ENCODE measurements at places on chromosomes 11 and 22.

- no peak for DNase-seq
Observed at GRCh38 chr22:23626286-23626975, 5.7 kb downstream of the DRICH1 start.

GRCh38 chr22:42091455-42091782, 847 bp upstream of the NDUFA6 start:
- no peak for DNase-seq

GRCh38 chr11:94926698-94927237, 46.6 kb downstream of the CWC15 start:
- DNase-seq: no peak

DNA sequence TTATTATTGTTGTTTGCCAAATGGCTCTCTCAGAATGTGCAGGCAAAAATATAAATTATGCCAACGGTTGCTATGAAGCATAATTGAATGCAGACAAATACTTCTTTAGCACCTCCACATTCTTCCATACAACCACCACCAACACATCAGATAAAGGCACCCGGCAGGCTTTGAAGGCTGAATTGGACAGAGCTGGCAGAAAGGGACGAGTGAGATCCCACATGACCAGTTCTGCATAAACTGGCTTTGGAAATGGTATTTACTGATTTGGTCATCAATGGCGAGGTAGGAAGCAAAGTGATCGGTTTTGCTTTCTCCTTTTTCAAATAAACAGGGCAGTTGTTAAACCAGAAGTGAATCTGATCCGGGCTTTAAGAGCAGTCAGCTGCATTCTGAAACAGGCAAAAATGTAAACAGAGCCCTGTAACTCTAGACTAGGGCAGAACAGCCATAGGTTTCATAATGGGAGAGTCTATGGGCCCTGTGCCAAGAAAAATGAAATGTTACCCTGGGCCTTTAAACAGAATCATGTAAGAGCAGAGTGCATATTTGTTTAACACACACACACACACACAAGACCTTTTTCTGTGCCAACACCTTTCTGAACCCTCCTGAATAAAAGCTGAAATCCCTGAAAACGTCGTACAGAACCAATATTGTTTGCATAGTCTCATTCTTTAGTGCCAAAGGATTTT, 97.7 kb downstream of the MPPED2 start:
- no peak for DNase-seq

DNA sequence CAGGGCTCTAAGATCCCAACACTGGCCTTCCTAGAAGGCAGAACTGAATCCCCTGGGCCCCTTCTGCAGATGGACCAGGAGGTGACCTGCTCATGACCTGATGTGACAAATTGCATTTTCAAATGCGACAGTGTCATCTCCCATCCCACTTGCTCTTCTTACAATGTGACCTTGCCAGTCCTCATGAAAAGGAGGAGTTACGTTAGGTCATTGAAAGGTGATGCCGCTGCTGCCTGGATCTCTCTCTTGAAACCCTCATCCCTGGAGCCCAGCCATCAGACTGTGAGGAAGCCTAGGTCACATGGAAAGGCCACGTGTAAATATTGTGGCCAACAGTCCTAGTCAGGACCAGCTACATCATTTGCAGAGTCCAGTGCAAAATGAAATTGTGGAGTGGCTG, 5.7 kb upstream of the C1QTNF4 start:
- no peak for DNase-seq

- no peak for DNase-seq
Observed at GRCh38 chr22:30857791-30858190, 110.8 kb downstream of the MORC2 start.

GRCh38 chr11:128666397-128666796, 27.5 kb upstream of the FLI1 start:
- DNase-seq: no peak

- peak; percentile 66 for DNase-seq
Observed at GRCh38 chr11:120334894-120335462, 1.2 kb upstream of the ARHGEF12 start.

GRCh38 chr11:93159721-93160120, 38.1 kb downstream of the SLC36A4 start:
- DNase-seq: no peak

DNA sequence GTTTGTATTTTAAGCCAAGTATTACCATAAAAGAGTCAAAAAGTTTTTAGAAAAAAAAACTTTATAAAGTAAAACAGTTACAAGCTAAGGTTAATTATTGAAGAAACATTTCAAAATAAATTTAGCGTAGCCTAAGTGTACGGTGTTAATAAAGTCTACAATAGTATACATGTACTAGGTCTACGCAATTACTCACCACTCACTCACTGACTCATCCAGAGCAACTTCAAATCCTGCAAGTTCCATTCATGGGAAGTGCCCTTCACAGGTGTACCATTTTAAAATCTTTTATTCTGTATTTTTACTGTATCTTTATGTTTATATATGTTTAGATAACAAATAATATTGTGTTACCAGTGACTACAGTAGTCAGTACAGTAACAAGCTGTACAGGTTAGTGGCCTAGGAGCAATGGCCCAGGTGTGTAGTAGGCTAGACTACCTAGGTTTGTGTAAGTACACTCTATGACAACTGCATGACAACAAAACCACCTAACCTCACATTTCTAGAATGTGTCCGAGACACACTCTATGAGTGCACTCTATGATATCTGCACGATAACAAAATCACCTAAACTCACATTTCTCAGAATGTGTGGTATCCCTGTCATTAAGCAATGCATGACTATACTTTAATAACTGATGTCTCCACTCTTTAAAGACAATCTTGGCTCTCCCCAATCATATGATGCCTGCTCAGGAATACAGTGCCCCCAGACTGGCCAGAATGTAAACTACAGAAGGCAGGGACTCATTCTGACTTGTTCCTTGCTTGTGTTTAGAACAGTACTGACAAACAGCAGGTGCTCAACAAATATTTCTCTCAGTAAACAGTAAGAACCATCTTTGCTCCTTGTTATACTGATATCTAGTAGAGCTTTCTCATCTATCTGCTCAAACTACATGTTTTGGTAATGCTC, 21.2 kb downstream of the KMT5B start:
- DNase-seq: no peak

GRCh38 chr11:59262177-59262818, 49.6 kb upstream of the MPEG1 start:
- no peak for DNase-seq

DNA sequence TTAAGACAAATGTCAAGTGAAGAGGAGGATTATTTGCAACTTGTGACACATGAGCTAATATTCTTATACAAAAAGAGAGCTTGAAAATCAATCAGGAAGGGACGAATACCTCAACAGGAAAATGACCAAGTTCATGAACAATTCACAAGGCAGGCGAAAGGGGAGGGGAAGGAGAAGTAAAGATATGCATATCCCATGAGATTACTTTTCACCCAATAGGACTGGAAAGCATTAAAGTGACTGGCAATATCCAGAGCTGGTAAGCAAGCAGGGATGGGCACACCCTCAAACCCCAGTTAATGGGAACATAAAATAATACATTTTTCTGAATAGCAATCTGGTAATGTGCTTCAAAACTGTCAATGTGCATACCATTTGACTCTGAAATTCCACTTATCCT, 129.5 kb downstream of the SLC1A2 start:
- no peak for DNase-seq

DNA sequence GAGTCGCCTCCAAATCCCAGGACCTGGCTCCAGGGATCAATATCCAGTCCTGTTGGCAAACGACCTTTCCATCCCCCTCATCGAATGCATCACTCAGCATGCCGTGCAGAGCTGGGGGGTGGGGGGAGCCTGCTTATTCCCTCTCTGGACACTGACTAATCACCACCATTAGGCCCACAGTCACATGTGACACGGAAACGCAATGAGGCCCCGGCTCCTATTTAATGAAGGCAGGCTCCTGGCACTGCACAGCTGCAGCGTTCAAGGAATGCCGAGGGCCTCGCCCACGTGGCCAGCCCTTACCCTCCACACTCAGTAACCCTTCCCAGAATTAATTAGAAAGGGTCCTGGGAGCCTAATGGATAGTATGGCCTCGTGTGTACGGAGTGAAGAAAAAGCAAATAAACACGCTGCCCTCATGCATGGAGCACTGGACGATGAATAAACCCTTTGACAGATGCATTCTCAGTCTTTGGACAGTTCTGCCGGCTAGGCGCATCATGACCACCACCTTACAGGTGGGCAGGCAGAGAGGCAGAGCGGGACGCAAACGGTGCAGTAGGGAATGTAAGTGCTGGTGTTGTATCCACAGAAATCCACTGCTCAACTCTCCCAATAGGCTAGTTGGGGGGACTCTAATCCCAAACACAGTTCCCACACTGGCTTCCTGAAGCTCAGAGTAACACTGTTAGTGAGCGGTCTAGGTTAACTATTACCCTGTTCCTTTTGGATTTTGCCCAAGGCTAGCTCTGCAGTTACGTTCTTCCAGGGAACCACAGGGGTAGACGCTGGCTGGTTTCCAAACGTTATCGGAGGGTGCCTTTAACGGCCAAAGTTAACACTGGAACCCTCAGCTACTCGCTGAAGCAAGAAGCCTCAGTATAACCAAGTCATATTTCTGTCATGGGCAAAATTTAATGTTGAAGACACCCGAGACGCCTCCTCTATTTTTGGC, 490.1 kb downstream of the OPCML start:
- DNase-seq: no peak

GRCh38 chr11:57482782-57483561, 22.6 kb downstream of the RTN4RL2 start:
- DNase-seq: peak; percentile 55
